ENCODE measurements at places on chromosomes 1 and 21. TPM values are rescaled to one million over a fixed set of nuclear protein-coding genes. Genes with fewer than 3 reads are reported as not detected.

GRCh38 chr1:2378956-2379732 is 12.2 kb downstream of the MORN1 start:
- DNase-seq, result no peak

DNA sequence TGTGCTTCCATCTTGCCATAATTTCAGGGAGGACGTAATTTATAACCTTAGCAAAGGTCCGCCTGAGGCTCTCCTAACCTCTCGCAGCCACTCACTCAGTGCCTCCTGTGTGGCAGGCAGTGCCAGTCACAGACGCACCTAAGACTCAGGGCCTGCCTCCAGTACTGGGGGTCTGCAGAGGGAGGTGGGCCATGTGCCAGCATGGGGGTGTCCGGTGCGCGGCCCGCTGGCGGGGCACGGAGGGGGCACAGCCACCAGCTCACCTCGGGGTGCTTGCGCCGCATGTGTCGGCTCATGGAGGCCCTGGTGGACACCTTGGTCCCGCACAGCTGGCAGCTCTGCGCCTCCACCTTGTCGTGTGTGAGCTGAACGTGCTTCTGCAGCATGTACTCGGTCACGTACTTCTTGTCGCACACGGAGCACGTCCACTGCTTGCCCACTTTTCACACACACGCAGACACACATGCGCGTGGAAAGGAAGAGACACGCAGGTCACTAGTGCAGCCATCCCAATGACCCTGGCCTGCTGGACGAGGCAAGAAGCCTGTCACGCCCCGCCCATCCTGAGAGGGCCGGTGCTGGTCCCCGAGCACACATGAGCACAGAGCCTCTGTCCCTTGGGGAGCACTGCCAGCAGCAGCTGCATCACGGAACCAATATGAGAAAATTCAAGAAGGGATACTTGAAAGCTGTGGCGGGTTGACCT is 43.2 kb upstream of the RIPK4 start:
- DNase-seq, result no peak

GRCh38 chr1:30538226-30538992 is 185.0 kb downstream of the MATN1 start:
- DNase-seq, result no peak

DNA sequence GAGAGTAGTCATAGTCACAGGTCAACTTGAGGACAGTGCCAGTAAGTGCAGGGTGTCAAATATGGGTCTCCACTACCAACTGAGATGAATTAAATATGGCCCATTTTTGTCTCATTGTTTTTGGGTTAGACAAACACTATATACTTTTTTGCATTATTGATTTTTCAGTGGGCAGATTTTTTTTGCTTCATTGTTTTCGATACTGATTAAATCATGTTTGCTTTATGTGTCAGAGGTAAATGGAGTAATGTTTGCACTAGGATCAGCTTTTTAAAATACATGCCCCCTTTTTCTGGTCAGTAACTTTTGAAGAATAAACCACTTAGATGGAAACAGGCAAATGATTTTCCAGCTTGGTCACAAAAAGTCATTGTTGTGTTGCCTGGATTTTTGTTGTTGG is 199.0 kb downstream of the USH2A start:
- DNase-seq, result no peak

DNA sequence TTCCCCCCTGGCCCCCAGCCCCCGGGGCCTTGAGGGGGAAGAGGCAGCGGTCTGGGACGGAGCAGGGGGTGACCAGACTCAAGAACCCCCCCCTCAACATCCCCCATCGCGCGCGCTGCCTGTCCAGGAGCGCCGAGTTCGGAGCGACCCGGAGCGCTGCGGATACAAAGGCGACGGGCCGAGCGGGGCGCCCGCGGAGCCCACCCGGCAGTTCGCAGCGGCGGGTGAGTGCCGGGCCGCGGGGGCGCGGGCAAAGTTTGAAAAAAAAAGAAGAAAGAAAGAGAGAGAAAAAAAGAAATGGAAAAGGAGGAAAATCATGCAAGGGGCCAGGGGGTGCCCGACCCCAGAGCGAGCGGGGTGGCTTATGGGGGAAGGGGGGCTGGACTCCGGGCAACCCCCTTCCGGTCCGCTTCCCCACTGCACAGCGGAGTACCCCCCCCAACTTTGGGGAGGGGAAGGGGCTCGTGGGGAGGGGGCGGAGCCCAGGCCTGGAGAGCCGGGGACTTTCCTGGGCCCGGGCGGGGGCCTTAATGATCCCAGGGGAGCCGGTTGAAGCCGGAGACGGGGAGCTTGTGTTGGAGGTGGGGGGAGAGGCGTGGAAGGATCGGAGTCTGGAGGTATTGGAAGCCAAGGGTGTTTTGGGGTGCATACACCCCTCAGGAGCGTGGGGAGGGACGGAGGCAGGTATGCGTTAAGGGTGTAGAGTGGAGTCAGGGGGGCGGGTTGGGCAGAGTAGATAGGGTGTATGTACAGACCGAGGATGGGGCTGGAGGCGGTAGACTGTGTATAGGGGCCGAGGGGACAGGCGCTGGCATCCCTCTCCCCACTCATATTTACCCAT is 502 bp downstream of the VANGL2 start:
- peak; percentile 65 for DNase-seq

DNA sequence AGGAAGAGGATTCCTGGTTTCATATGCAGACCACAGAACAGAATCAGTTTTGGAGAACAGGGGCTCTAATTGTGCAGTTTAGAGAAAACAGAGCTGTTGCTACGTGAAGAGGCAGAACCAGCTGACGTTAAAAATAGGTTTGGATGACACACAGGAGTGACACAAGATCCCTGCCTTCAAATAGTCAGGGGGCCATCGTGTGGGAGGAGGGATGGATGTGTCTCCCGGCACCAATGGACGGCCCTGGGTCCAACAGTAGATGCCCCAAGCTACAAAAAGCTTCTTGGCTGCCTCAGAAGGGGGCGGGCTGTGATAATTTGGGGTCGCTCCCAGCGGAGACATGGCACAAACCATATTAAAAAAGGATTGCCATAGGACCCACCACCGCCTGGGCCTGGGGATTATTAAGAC is 87.8 kb downstream of the MRPL37 start:
- no peak for DNase-seq

- no peak for DNase-seq
Observed at GRCh38 chr1:183884526-183884925, 79.6 kb downstream of the RGL1 start.

DNA sequence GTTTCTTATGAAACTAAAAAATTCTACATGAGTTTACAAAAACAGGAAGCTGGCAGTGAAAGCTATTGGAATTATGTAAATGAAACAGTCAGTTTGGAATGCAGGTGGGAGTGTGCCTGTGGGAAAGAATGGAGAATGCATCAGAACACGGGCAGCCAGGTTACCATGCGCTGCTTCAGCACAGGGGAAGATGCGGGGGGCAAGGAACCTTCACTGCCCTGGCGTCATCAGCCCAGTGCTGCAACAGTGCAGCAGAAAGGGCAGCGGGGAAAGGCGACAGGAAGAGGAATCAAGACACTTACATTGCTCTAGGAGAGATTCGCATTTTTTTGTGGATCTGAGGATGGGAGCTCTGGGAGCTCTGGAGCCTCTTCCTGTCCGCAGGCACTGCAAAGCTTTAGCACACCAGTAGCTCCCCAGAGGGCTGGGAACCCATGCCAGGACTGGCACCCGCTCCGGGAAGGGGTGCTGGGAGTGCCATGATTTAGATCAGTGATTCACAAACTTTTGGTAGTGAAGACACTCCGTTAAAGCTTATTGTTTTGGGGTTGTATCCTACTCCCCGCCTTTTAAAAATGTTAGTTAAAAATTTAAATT is 64.1 kb upstream of the WDR26 start:
- DNase-seq, result no peak

DNA sequence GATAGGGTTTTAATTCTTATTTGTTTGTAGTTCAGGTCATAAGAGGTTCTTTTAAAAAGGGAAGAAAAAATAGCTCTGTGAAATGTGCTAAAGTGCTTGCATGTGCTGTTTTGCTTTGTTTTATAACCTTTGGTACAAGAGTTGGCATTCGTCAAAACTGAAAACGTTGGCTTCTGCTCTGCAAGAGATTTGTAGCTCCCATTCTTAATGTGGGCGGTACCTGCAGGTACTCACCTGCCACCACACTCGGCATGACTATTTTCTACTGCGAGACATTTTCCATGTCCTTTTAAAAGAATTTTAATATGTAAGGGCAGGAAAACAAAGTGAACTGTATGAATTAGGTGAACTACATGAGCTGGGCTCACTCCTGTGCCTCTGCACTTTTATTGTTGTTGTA is 92.6 kb downstream of the ADARB1 start:
- DNase-seq, result no peak

- DNase-seq, result no peak
Observed at GRCh38 chr1:156840898-156841279, 18.0 kb downstream of the INSRR start.

- no peak for DNase-seq
Observed at GRCh38 chr1:228798035-228798434, 62.8 kb downstream of the RHOU start.

GRCh38 chr1:3207217-3207848 is 138.3 kb downstream of the PRDM16 start:
- DNase-seq, result no peak

GRCh38 chr1:190104961-190105360 is 372.7 kb downstream of the BRINP3 start:
- DNase-seq, result no peak

GRCh38 chr1:18878538-18879214 is 19.2 kb upstream of the TAS1R2 start:
- no peak for DNase-seq

DNA sequence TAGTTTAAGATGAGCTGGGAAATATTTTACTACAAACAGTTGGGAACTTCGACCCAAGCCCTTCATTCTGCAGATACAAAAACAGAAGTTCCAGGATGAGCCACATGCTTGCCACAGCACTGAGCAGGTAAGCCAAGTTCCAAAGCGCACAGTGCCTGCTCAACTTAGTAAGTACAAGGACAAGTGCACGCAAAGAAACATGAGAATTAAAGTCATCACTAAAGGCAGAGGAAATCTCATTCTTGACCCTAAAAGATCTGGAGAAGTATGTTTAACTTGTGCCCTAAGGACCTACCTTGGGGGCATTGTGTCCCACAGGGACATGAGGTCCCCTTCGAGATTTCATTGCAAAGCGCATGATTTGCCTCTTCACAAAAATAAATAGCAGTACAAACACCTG is 1.2 kb upstream of the UBAP2L start:
- peak; percentile 18 for DNase-seq

DNA sequence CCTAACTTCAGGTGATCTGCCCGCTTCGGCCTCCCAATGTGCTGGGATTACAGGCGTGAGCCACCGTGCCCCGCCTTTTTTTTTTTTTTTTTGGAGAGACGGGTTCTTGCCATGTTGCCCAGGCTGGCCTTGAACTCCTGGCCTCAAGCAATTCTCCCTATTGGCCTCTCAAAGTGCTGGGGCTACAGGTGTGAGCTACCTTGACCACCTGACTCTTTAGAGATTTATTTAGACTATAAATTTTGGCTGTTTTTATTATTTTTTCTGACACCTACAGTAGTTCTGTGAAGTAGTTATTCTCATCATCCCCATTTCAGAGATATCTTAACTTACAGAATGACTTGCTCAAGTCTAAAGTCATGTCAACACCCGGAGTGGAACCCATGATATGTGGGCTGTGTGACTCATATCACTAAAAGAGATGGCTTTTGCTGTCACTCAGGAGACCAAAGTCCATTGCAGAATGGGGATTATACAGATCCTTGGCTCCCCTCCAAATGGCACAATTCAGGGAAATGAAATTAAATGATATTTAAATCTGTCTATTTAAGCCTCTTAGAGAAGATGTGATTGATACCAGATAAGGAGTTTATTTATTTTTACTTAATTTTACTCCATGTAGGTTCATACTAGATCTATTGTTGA is 93.2 kb downstream of the CTH start:
- DNase-seq, result no peak

DNA sequence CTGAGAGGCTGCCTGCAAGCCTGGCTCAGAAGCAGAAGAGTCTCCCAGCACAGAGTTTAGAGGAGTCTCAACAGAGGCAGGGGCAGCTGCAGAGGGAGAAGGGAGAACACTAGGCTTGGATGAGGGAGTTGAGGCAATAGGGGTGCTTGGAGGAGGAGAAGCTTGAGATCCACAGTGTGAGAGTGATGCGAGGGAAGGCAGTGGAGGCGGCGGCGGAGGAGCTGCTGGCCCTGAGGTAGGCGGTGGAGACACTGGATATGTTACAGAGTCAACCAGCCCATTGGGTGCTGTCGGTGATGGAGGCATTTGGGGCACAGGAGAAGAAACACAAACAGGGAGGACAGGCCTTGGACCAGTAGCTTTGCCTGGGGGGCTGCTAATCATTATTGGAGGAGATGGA is 89.4 kb upstream of the LBR start:
- DNase-seq, result no peak

DNA sequence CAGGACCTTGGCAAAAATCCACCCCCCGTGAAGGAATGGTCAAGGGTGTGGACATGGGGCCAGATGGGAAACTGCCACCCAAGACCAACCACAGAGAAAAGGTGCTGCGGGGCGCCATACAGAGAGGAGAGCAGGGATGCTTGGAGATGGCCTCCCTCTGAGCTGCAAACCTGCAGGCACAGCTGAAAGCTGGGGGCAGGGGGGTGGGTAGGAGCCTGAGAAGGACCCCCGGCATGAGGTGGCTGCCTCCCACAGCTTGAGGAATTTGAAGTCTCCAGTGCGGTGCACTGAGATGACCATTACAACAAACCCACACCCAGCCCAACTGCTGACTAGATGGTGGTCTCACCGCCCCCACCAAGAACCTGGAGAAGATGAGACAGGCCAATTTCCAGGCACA is 84.8 kb downstream of the WDR4 start:
- no peak for DNase-seq

Gene PRDM16
- 7.3 TPM for polyA plus RNA-seq

Gene CDCP2
- polyA plus RNA-seq, result 0.08 TPM

Gene THEM4
- 56.3 TPM for polyA plus RNA-seq

Gene IFNLR1
- 3.5 TPM for polyA plus RNA-seq

Gene KLHL12
- 46.4 TPM for polyA plus RNA-seq

Gene CD5L
- polyA plus RNA-seq, result not detected

Gene ZNF683
- polyA plus RNA-seq, result not detected

Gene GSTM5
- 44.7 TPM for polyA plus RNA-seq

Gene MASP2
- 12.8 TPM for polyA plus RNA-seq

Gene PWP2
- 3.8 TPM for polyA plus RNA-seq

Gene GSTM1
- polyA plus RNA-seq, result 115 TPM
